ENCODE measurements at places on chromosomes 3 and 15. TPM values are rescaled to one million over a fixed set of nuclear protein-coding genes. Genes with fewer than 3 reads are reported as not detected.

The SLC24A5 gene
- not detected for total RNA-seq

The CKMT1A gene
- total RNA-seq, result not detected

The SAXO2 gene
- total RNA-seq, result not detected

The LTK gene
- 1.4 TPM for total RNA-seq

The SLC28A1 gene
- total RNA-seq, result not detected

The GPR62 gene
- total RNA-seq, result 0.49 TPM

The HYKK gene
- total RNA-seq, result 5.1 TPM

The NR2F2 gene
- total RNA-seq, result 88.4 TPM

The MRAS gene
- total RNA-seq, result 40.2 TPM

The CDHR4 gene
- not detected for total RNA-seq

The GPR15 gene
- not detected for total RNA-seq

The NR1I2 gene
- under 0.01 TPM for total RNA-seq

The CHRM5 gene
- total RNA-seq, result not detected

The TLR9 gene
- not detected for total RNA-seq

The GFM1 gene
- 19.0 TPM for total RNA-seq

The MGLL gene
- 102 TPM for total RNA-seq
